Stimulated activated CD8-positive, alpha-beta memory T cell treated with anti-CD3 and anti-CD28 coated beads, Interleukin-15, amount 100 ng/mL, for 4 hours (primary cell): ENCODE measurements at places on chromosomes 3 and 15.

GRCh38 chr15:37053166-37053565 lies 47.2 kb downstream of the MEIS2 start:
- no peak for DNase-seq

DNA sequence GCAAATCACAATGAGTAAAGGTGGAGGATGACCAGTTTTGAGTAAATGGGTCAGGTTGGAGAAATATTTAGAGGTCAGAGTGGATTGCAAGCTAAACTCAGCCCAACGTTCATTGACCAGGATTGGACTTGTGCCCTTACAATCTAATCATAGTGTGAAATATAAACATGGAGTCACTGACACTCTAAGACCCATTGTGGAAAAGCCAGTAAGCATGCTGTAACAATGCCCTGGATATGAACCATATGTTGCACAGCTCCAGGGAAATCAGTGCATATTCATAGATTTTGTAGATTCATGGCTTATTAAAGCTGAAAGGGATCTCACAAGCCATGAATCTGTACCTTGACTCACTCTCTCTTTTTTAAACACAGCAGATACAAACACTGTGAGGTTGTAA lies 660.2 kb upstream of the LMCD1 start:
- DNase-seq: no peak

DNA sequence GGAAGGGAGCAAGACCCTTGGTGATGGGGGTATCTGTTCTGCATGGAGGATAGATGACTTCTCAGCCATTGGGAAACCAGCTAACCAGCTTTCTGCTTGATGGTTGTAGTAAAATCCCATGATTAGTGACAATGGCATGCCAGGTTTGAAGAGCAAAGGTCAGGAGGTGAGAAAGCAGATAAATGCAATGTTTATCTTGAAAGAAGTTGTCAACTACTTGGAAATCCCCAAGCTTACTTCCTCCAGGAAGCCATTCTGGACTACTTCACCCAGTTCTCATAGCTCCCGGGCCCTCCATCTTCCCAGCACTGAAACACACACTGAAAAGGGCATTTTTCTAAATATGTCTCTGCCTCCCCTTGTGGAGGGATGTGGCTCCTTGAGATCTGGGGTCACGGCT lies 51.3 kb downstream of the SMAD3 start:
- no peak for DNase-seq

GRCh38 chr3:186790261-186790981 lies 7.0 kb downstream of the EIF4A2 start:
- DNase-seq: no peak

GRCh38 chr3:185680231-185680630 lies 94.1 kb downstream of the SENP2 start:
- no peak for DNase-seq
